DMS53 (cell line): ENCODE measurements at places on chromosomes 12 and 14.

DNA sequence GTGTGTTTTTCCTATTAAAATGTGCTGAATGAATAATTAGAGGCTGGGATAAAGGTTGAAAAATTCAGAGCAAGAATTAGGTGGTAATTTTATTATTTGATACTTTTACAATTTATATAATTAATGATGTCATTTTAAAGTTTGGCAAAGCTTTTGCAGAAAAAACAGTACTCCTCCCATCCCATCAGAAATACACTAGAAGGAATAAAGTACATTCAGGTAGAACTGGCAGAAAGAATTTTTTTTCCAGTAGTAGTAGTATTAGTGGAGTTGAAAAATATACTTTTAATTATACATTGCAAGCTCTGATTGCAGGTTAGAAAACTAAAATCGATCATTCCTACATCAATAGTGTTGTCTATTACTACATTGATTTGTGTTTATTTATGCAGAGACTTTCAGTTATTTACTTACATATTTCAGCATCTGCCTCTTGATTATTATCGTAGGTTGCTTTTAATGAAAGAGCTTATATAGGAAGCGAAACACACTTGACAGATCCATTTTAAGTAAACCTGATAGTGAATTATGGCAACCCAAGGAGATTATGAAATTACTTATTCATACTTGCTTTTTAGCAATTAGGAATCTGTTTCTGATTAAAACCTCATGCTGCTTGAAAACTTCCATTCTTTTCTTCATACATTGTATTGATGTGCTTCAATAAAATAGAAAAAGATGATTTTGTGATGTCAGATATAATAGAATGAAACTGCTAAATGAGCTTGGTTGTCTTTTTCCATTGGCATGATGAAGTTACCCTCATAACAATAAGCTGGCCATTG lies 10.1 kb downstream of the FOXG1 start:
- DNase-seq: no peak

- DNase-seq: peak; percentile 20
These were observed 116.5 kb downstream of the PAH start for GRCh38 chr12:102800565-102800964.

- DNase-seq: no peak
These were observed 113.1 kb downstream of the TMTC3 start for GRCh38 chr12:88255224-88255623.

DNA sequence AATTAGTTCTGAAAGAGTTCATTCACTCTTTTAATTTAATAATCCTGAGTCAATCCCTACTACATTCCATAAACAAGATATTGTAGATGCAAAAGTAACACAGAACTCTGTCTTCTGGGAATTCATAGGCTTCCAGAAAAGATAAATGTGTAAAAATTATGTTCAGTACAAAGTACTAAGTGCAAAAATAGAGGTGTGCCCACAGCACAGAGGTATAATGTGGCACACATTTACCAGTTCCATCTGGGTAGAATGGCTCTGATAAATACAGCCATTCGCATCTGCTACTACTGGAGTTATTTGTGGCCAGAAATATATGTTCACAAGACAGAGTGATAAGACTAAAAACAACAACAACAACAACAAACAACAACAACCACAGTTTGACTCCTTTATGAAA lies 111.6 kb upstream of the PTPRB start:
- no peak for DNase-seq

GRCh38 chr12:14540801-14541462 lies 26.8 kb downstream of the PLBD1 start:
- DNase-seq: peak; percentile 37

DNA sequence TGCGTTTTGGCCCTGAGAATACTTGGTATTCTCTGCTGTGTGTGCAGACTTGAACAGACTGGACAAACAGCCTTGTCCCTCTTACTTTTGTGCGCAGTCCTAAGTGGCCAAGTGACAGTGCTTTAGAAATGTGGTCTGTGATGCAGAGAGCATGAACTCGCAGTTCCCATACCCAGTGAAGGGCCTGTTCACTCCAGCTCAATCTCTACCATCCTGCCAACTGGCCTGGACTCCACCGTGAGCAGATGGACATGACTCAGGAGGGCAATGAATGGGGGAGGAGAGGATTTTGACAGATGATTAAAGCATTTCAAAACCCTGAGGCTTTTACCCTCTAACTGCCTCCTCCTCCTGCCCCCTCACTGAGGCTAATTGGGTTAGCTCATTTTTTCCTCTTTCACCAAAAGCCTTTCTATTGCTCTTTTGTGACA lies 62.5 kb upstream of the PYGL start:
- DNase-seq: peak; percentile 69

DNA sequence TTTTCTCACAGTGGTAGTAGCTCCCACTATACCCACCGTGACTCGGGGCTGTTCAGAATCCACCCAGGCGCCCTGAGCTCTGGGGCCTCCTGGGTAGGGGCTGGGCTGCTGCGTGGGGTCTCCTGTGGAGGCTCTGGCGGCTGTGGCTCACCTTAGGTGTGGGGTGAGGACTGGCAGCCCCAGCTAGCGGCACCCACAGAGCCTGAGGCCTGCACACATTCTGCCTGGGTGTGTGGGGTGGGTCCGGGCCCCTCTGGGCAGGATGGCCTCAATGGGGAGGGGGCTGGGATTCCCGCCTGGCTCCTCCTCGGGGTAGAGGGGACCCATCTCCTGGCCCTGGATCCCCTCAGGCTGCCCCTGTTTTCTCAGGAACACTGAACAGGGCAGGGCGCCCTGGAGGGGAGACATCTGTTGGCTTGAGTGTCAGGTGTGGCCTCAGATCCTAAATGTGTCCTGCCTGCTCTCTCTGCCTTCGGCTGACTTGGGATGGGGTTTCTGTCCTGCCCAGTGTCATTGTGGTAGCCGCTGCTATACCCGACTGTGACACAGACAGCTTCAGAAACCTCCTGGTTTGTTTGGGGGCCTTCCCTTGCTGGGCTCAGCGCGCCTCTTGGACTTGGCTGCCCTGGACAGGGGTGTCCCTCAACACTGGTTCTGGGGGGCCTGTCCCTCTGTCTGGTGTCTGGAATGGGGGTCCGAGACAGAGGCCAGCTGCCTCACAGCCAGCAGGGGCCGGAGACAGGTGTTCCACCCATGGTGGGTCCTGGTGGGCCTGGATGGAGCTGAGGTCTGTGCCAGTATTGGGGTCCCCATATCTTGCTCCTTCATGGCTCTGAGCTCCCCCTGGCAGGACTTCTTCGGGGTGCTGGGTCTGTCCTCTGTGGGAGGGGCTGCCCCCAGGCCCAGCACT lies 354.9 kb downstream of the TMEM121 start:
- no peak for DNase-seq

GRCh38 chr14:76918256-76918781 lies 92.1 kb downstream of the LRRC74A start:
- DNase-seq: peak; percentile 66

DNA sequence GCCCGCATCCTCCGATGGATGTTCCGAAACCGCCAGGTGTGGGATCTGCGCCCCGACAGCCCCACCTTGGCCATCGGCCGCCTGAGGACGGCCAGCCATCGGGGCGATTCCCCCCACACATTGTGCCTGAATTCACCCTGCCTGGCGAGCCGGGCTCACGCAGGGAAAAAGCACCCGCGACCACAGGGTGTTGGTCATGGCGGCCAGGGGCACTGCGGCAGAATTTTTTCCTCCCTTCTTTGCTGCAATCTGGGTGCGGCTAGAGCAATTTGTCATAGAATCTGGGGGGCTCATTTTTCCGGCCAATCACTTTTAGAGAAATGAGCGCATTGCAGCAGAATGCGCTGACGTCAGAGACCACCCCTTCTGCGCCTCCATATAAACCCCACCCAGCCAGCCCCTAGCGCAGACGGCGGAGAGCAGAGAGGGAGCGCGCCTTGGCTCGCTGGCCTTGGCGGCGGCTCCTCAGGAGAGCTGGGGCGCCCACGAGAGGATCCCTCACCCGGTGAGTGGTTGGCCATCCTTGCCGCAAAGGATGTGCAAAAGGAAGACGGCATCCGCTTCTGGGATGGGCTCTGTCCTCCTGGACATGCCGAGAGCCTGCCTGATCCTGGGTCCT lies at the start of gene MEG3:
TSS of gene MEG3 (plus strand) at position 406 of the 619 bp plus-strand sequence.
- no peak for DNase-seq

DNA sequence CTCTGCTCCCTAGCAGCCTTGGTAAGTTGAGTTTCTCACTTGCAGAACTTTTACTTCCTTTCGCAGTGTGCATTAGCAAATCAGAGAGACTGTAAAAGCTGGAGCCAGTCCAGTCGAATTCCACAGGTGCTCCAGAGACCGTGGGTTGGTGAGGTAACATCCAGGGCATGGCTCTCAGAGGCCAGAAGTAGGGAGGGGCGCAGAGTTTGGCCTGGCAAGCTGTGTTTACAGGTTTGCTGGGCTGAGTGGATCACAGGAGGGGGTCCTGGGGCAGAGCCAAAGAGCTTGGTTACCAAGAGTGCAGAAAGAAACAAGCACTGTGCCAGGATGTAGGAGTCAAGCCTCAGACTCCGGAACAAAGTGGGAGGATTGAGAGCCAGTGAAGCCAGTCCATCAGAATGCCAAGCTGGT lies 10.2 kb upstream of the BHLHE41 start:
- DNase-seq: peak; percentile 31

GRCh38 chr14:22333422-22334274 lies 255.4 kb downstream of the DAD1 start:
- peak; percentile 92 for DNase-seq

DNA sequence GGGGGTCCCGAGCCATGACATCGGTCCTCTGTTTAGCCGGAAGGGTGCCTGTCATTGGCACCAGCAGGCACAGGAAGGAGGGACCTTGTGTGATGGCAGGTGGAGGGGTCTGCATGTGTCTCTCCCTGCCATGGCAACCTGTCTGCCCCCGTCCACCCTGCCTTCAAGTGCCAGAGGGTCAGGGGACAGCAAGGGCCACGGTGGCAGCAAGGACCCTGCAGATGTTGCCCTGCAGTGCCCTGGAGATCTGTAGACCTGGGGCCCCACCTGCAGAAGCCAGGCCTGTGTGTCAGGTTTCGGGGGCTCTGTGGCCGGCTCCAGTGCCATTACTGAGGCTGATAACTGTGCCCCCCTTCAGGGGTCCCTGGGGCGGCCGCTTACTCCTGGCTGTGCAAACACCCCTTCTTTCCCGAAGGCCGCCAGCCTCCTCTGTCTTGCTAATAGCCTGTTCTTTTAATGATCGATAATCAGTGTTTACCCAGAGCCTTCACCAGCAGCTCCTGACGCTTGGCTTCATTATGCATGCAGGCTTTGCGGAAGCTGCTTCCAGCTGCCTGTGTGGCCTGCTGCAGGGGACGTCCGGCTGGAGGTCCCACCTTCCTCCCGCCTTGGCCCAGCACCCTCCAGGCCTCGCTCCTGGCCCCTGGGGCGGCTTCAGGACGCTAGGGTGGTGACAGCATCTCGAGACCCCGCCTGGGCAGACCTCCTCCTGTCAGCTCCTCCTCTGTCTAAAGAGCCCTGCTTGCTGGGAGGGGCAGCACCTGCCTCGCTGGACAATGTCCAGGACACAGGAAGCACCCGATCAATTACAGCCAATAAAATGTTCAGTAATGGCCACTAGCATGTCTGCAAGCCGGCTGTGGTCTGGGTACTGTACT lies 153.0 kb downstream of the KIF26A start:
- DNase-seq: no peak

GRCh38 chr12:46299851-46300250 lies 31.0 kb upstream of the SLC38A1 start:
- DNase-seq: peak; percentile 99

GRCh38 chr12:6090803-6091202 lies 33.7 kb downstream of the VWF start:
- DNase-seq: no peak

DNA sequence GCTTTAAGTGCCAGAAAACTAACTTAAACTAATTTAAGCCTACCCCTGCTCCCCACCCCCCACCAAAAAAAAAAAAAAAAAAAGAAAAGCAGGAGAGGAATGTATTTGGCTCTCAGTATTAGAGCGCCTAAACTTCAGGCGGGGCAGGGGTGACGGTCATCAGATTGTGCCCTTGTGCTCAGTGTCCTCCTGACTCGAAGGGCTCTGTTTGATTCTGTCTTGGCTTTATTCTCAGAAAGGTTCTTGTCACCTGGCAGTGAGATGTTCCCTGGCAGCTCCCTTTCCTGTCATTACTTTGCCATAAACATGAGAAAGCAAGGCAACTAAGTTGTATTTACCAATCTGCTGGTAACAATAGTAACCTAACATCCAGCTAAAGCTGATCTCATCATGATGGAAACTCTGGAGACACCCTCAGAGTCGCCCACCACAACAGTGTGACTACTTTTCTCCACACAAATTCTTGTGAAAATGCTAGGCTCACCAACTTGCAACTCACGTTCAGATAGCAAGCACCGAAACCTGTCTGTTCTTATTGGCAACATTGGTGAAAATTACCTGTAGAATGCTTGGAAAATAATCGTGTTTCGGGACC lies 39.0 kb upstream of the WNK1 start:
- DNase-seq: no peak

DNA sequence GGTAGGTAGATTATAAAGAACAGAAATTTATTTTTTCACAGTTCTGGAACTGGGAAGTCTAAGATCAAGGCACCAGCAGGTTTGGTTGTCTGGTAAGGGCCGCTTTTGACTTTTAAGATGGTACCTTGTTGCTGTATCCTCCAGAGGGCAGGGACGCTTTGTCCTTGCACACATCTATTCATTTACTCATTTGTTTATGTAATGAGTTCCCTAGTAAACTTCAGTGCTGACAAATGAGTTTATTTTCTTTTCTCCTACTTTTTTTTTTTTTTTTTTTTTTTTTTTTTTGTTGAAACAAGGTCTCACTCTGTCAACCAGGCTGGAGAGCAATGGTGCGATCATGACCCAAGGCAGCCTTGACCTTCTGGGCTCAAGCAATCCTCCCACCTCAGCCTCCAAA lies 195.7 kb downstream of the FBXL14 start:
- no peak for DNase-seq

- DNase-seq: peak; percentile 36
These were observed 1.9 kb upstream of the HAL start for GRCh38 chr12:95997911-95998510.

GRCh38 chr14:25602106-25602505 lies 552.2 kb upstream of the STXBP6 start:
- peak; percentile 2 for DNase-seq

GRCh38 chr12:121085069-121085468 lies 46.0 kb upstream of the OASL start:
- no peak for DNase-seq

DNA sequence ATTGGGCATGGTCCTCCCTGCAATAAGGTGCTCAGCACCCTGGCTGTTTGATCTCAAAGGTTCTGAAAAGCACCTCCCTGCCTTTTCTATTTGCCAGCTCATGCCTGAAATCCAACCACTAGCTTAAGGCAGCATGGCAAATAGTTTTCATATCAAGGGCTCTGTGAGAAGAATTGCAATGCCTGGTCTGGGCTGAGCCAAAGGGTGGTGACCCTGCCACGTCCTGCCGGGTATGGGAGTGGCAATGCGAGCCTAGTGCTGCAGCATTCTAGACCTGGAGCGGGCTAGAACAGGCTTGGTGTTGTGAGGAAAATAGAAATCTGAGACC lies 2.3 kb upstream of the SCNN1A start:
- peak; percentile 86 for DNase-seq
